Dermis blood vessel endothelial cell (primary cell): ENCODE measurements at places on chromosomes 7 and 10. TPM values are rescaled to one million over a fixed set of nuclear protein-coding genes. Genes with fewer than 3 reads are reported as not detected.

ANXA8 gene
- not detected in 2 replicates for total RNA-seq

CCL24 gene
- total RNA-seq = not detected in 2 replicates

GRM3 gene
- not detected in 2 replicates for total RNA-seq

NME8 gene
- not detected in 2 replicates for total RNA-seq

GPR26 gene
- total RNA-seq = not detected in 2 replicates
